Fibroblast of skin of left biceps (primary cell): ENCODE measurements at places on chromosomes 7 and 10.

GRCh38 chr10:57791546-57791945 lies 476.1 kb downstream of the IPMK start:
- no peak for DNase-seq

GRCh38 chr7:100130608-100131453 lies 4.1 kb downstream of the MBLAC1 start:
- no peak for DNase-seq

GRCh38 chr7:24480501-24480900 lies 92.8 kb upstream of the PALS2 start:
- no peak for DNase-seq

GRCh38 chr7:34260279-34260678 lies 354.9 kb downstream of the BMPER start:
- DNase-seq, result peak; percentile 88

DNA sequence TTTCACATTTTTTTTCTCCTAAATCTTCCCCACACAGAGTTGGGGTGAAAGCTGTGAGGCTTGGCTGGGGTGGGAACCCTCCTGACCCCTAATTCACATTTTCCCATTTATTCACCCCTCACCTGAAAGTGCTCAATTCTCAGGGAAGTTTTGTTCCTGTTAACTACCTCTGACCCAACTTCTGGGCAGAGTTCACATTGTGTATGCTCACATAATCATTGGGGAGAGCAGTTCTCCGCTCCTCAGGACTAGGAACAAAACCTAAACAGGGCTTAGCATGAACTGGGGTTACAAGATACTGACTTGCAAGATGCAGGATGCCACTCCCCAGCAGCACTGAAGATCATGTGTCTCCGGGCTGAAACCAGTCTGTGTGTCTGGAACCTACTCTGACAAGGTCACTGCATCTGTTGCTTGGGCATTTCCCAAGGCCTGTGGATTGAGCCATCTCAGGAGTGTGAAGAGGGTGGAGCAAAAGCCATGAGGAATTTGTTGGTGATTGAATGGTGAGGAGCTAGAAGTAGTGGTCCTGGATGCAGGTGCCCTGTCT lies 258.1 kb upstream of the IGFBP3 start:
- DNase-seq, result no peak

DNA sequence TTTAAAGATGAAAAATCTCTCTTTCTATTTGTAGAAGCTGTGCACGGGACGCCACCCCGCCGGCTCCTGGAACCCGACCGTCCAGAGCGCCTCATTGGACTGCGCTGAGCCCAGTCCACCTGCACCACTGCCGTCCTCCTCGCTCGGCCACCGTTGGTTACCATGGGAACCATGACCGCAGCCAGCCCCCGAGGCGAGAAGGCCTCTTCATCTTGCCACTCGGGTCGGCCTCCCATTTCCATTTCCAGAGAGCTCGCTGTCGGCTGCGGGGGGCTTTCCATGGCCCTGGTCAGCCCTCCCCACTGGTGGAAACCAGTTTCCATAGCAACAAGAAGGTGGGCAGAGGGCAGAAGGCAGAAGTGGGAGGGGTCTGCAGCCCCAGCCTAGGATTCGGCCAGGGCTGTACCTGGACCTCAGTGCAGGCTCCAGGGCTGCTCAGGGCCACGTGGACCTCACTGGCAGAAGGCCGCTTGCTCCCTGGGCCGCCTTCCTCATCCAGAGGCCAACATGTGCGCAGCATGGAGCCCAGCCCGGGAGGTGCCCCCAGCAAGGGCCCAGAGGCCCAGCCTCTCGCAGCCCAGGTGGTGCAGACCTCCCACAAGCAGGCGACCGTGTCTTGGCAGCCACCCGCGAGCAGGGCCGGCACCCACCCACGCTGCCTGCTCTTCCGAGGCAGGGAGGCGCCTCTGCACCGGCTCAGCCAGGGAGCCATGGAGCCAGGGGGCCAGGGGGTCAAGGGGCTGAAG lies 283.5 kb upstream of the PPP2R2D start:
- DNase-seq, result no peak

DNA sequence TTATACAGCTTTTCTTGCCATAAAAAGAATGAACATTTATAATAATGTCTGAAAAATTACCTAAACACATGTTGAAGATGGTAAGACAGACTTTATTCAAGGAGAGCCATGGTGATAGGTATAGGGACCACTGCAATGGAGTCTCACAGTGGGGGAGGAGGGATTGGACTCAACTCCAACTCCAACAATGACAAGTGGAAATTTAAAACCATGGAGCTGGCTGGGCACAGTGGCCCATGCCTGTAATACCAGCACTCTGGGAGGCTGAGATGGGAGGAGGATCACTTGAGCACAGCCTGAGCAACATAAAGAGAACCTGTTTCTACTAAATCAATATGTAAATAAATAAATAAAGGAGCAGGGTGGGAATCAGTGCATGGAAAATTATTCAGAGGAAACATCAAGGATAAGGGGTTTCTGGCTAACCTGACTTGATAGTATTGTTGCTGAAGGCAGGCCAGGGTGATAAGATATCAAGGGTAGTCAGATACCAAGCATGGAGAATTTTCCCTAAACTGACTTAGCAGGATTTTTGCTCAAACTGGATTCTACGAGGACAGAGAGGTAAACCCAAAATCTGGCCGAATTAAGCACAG lies 19.5 kb upstream of the MICU1 start:
- DNase-seq, result no peak

DNA sequence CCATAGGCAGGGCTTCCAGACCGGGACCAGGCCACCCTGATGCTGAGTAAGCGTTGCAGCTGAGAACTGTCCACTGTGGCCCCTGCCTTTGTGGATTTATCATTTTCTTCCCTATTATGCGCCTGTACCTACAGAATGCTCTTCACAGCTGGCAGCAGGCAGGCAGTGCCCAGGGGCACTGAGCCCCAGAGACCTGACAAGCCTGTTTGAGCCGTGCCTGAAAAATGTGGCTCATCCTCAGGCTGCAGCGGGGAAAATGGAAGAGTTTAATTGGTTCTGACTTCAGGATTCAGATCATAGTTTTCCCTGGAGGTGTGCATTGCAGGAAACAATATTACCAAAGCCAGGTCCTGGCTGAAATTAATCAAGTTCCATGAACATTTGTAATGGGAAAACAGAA lies 200.2 kb downstream of the ZNF438 start:
- DNase-seq, result no peak

DNA sequence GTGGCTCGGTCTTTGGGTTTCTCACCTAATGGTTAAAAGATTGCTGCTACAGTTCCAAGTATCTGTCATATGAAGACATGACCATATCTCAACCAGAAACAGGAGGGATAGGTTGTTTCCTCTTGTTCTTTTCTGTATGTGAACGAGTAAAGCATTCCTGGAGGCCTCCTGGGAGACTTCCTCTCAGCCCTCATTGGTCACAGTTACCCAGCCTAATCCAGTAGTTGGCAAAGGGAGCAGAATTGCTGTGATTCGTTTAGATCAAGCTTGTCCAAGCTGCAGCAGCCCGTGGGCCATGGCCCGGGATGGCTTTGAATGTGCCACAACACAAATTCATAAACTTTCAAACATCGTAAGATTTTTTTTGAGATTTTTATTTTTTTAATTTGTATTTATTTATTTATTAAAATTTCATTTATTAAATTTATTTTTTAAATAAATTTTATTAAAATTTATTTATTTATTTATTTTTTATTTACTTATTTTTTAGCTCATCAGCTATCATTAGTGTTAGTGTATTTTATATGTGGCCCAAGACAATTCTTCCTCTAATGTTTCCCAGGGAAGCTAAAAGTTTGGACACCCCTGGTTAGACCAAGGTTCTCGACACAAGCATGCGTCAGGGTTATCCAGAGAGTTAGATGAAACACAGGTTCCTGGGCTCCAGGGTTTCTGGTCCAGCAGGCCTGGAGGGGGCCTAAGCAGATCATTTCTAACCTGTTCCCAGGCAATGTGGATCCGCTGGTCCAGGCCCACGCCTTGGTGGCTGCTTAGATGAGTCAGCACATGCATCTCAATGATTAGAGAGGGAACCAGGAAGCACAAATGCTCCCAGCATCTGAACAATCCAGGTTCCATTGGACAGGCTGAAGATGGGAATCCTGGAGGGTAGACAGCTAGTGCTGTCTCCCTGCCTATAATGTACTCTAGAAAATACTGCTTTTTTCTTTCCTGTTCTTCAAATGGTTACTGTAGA lies 25.6 kb downstream of the CDC123 start:
- DNase-seq, result no peak

- no peak for DNase-seq
Observed at GRCh38 chr10:121062115-121062514, 211.0 kb downstream of the WDR11 start.

GRCh38 chr10:43871545-43871944 lies 222.9 kb upstream of the ZNF32 start:
- DNase-seq, result no peak

DNA sequence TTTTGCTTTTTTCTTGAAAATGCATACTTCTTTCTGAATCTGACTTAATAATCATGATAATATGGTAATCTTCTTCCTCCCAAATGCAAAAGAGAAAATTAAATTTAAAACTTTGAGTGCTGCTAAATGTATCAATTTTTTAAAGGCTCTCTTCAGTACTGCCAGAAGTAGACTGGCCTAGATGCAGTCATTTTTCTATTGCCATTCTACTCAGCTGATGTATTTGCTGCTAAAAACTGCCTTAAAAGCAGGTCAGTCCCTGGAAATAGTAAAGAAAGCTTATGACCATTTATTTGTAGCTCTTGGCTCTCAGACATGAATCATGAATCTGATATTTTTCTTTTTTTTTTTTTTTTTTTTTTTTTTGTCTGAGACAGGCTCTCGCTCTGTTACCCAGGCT lies 28.5 kb downstream of the NAPEPLD start:
- no peak for DNase-seq

DNA sequence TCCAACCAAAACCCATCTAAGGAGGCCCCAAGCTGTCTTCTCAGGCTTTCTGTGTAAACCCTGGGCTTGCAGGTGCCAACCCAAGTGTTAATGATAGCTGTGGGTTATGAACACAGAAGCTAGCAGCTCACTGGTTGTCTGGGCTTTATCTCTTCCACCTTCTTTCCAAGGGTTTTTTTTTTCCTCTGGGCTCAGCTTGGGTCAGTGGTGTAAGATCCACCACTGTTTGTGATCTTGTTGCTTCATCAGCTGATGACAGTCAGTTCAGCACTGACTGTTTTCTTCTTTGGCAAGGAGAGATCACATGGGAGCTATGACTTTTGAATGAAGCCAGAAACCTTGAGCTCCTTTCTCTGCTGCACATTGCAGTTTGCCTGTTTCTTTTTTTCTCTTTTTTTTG lies 4.6 kb downstream of the GTPBP4 start:
- no peak for DNase-seq

- DNase-seq, result no peak
Observed at GRCh38 chr7:47379629-47380324, 202.1 kb downstream of the TNS3 start.

GRCh38 chr10:2118201-2118600 lies 380.9 kb upstream of the ADARB2 start:
- DNase-seq, result no peak

- DNase-seq, result no peak
Observed at GRCh38 chr10:48943096-48943495, 3.5 kb upstream of the LRRC18 start.

GRCh38 chr10:91211675-91212074 lies 8.8 kb upstream of the PCGF5 start:
- no peak for DNase-seq

DNA sequence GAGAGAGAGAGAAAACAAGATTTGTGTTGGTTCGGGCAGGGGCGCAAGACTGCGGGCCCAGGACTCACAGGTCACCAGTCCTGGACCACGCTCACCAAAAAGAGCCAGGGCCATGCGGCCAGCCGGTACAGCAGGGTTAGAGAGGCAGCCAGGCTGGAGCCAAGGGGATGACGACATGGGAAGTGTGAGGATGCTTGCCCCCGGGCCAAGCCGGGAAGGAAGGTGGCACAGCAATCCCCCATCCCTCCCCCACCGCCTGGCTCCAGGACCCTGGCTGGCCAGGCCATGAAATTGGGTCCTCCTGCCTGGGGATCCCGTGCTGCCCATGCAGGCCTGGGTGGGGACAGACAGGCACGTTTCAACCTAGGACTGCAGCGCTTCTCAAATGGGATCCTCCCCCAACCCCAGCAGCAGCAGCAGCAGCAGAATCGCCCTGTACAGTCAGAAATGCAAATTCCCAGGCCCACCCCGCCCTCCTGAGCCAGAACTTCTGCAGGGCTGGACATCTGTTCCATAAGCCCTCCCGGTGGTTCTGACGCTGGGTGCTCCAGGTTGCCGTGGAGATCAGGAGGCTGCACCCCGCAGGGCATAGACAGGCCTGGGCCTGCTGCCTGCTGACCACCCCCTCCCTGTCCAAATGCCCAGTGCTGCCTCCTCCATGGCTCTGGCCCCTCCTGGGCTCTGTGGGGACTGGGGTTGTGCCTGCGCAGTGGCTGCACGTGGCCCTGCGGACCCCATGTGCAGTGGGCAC lies 35.0 kb downstream of the YKT6 start:
- DNase-seq, result no peak

GRCh38 chr10:92267343-92267742 lies 23.5 kb downstream of the CPEB3 start:
- no peak for DNase-seq

GRCh38 chr10:29646960-29647461 lies 12.2 kb upstream of the SVIL start:
- DNase-seq, result no peak

- no peak for DNase-seq
Observed at GRCh38 chr10:112570585-112570984, 123.6 kb downstream of the VTI1A start.

- no peak for DNase-seq
Observed at GRCh38 chr10:110414548-110415309, 83.0 kb upstream of the DUSP5 start.

- no peak for DNase-seq
Observed at GRCh38 chr10:104038537-104038936, 47.1 kb downstream of the COL17A1 start.

DNA sequence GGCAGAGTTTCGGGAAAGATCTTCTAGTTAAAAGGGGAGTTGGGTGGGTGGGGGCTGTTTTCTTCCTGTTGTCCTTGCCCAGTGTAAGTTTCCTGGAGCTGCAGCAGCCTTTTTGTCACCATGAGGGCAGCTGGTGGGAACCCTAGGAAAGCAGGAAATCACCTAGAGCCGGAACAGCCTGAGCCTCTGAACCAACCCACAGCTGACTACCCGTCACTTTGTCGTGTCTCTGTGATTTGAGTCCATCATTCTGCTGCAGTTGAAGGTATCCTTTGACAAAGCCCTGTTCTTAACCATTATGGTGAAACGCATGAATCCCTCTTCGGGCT lies 1.2 kb upstream of the C10orf143 start:
- DNase-seq, result no peak

DNA sequence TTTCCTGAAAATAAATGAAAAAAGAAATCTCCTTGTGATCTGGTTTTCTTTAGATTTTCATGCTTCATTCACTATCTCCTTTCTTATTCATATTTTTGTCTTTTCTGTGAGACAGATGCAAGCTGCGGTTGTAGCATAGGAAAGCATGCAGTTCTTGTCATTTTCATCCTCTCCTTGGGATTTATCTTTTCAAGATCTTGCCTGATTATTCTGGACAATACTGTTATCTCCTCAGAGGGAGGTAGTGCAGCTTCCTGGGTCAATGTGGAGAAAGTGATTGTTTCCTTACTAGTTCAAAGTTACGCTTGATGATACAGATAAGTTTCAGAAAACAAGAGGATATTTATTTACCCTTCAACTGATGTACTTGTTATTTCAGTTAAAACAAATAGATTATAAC lies 114.6 kb downstream of the CPED1 start:
- no peak for DNase-seq
